Activated T-cell treated with anti-CD3 and anti-CD28 coated beads, Interleukin-2, amount 50 U/mL, for 72 hours (primary cell): ENCODE measurements at places on chromosomes 5 and 9.

- no peak for DNase-seq
These were observed 61.4 kb downstream of the LMX1B start for GRCh38 chr9:126675147-126675467.

DNA sequence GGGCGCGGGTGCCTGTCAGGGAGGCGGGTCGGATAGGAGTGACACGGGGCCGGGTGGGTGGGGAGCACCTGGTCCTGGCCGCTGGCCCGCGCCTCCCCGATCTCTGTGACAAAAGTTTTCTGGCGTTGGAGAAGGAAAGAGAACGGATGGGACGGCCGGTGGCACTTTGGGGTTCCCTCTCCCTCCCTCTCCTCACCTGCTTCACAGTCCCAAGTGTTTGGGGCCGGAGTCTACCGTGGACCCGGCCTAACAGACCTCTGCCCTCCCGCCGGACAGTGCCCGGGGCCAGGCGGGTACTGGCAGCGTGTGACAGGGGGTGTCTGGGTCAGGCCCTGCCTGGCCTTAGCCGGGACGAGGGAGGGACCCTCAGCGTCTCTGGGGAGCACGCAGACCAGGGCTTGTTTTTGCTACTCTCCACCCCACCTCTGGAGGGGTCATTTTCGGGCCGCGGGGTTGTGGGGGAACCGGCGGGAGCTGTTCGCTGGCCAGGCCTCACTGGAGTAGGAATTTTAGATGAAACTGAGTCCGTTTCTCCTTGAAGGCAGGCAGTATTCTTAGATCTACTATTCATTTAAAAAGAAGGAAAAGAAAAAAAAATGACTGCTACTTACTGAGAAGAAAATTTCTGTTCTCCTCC, 1.7 kb downstream of the PRDM6 start:
- DNase-seq = no peak

DNA sequence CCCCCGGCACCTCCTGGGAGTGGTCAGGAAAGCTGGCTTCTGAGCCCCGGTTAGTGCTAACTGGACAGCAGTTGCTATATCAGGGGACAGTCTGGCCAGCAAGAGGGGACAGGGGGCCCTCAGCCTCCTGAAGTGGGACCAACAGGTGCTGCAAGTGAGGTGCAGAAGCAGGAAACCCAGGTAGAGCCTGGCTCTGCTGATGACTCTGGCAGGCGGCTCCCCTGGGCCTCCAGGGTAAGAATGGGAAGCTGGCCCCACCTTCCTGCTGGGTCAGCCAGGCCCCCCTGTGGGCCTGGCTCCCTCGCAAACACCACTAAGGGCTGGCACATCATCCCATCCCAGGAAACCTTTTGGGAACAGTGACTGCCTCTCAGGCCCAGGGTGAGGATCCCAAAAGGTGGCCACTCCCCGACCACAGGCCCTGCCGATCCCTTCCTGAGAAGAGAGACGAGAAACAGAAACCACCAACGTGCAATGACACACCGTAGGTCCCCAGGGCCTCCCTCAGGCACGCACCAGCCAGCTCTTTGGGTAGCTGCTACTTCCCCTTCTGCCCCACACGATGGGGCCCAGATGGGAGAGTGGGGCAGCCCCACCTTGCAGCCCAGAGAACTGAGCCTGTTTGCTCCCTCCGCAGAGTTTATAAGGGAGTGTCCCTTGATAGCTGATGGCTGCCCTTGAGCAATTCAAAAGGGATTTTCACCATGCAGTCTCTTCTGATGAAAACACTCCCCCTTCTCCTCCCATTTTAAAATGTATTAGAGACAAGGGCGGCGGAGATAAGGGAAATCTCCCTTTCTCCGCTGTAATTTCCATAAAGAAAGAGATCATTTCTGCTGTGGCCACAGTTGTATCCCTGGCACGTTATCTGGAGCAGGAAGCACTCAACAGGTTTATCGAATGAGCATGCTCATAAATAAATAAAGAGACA, 76.8 kb downstream of the STK10 start:
- peak; percentile 93 for DNase-seq

DNA sequence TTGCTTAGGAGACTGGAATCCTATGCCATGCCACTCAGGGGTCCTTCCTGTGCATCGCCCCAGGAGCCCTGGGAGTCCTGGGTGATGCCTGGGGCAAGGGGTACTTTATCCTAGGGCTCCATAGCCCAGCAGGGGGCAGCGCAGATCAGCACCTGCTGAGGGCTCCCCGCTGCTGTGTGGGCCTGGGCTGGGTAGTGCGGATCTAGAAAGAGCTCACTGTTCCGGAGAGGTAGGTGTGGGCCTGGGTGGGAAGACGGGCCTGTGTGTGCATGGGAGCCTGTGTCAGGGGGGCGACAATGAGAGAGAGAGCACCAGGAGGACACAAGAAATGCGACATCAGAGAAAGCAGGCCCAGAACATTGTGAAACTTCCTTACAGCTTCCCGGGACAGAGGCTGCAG, 11.4 kb upstream of the DAB2IP start:
- peak; percentile 57 for DNase-seq

GRCh38 chr9:104808035-104808614, 44.2 kb downstream of the NIPSNAP3B start:
- DNase-seq = no peak

DNA sequence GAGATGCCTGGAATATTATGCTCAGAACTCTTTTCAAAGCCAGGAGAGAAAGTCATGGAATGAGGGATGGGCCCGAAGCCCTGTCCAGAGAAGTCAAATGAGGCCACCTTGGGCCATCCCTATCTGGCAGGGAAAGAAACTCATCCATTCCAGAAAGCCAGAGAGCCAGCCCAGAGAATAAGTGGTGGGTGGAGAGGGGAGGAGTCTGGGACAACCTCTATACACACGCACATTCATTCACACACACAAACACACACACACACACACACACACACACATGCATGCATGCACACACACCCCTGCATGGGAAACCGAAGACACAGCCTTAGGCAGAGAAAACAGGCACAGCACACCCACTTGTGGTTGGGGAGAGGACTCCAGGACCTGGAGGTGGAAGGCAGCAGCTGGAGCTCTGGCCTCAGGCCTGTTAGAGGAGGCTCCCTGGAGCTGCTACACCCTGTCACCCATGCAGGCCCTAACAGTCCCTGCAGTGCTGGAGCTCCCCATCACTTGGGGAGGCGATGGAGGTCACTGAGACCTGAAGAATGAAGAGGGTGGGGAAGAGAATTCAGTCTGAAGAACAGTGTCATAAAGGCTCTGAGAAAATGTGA, 38.0 kb downstream of the TGFBI start:
- DNase-seq = no peak

DNA sequence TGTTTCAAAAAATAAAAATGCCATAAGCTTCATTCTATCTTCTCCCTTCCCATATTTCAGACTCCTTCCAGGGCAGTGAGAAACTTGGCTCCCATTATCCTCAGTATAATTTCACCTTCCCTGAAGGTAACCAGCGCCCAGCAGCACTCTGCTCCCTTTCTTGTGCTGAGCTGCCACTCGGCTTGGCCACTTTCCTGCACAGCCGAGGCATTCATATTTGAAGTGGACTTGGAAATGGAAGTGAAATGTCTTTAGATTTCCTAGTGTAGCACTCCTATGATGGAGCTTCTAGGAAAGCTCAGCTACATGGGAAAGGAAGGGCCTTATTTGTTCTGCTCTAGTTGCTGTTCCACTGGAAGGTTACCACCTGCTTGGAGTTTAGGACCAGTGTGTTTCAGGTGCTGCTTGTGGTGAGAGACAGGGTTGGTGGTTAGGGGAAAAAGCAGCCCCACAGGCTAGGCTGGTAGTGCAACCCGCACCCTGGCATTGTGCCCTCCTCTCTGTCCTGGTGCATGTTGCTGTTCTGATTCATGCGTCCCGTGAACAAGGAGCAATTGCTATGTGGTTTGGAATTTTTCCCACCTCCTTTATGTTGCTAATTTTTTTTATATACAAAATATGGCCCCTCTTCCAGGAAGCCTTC, 53.8 kb downstream of the RAD23B start:
- no peak for DNase-seq

GRCh38 chr9:121261107-121261460, 6.9 kb upstream of the GSN start:
- DNase-seq = no peak

DNA sequence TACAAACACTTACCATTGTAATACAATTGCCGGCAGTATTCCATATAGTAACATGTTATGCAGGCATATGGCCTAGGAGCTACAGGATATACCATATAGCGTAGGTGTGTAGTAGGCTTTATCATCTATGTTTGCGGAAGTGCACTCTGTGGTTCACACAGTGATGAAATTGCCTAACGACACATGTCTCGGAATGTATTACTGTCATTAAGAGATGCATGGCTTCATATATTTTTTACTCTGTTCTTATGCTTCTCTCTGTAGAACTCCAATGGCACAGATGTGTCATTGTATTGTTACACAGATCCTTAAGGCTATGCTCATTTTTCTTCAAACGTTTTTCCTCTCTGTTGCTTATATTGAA, 19.2 kb upstream of the ANKRD18A start:
- no peak for DNase-seq

DNA sequence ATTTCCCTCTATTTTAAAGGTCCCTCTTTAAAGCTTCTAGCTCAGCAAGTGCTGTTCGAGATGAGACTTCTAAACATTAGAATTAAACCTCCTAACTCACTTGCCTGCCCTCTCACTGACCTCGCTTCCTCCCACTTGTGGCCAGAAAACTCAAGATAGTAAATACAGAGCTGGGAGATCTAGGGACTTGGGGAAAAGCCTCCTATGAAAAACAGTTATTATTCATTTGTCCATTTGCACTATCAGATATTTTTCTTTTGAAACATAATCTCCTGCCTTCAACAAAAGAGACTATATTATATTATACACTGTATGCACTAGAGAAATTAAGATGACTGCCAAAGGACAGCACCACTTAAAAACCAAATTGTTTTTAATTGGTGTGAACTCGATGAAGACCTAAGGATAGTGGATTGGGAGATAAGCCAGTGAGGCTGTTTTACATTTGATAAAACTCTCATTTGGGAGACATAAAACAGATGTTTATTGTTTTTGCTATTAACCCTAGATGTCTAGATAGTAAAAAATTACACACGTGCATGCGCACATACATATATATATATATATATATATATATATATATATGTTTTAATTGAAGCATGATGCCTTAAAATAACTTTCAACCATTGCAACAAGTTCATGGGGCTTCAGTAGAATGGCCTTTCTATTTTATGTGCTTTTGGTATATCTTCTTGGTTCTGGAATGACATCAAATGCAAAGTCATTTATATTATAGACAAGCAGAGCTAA, 229.4 kb downstream of the ADAMTSL1 start:
- no peak for DNase-seq

DNA sequence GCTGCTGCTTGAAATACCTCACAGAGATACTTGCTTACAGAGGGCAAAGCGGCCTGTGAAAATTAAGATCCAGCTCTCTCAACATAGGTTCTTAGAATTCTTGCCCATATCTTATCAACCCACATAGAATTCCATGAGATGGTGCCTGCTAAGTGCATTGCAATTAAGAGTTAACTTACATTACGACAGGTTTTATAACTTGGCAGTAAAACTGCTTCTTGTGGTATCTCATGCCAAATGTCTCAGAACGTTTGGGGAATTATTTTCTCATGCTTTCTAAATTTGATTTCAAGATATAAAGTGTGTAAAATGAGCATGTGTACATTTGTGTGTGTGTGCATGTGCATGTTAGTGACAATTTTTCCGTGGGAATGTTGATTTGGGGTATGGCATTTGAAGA, 261.2 kb downstream of the SAXO1 start:
- no peak for DNase-seq

GRCh38 chr9:129697656-129698253, 32.3 kb downstream of the PRRX2 start:
- DNase-seq = peak; percentile 56

- DNase-seq = no peak
These were observed 79.9 kb upstream of the IL7R start for GRCh38 chr5:35776757-35777156.

DNA sequence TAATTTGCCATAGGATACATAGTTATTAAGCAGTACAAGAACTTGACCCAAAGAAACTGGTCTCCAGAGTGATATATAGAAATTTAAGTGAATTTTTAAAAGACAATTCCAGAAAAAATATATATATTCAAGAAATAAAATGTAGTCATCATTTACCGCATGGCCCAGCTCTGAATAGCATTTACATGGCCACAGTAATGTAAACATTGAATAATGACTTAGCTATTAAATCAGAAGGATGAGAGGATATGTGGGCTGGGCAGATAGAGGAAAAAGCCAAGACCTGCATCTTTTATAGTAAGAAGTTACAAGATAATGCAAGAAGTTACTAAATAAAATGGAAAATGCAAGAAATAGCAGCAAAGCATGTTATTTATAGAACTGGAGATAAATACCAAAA, 405.2 kb upstream of the WWC1 start:
- DNase-seq = no peak

DNA sequence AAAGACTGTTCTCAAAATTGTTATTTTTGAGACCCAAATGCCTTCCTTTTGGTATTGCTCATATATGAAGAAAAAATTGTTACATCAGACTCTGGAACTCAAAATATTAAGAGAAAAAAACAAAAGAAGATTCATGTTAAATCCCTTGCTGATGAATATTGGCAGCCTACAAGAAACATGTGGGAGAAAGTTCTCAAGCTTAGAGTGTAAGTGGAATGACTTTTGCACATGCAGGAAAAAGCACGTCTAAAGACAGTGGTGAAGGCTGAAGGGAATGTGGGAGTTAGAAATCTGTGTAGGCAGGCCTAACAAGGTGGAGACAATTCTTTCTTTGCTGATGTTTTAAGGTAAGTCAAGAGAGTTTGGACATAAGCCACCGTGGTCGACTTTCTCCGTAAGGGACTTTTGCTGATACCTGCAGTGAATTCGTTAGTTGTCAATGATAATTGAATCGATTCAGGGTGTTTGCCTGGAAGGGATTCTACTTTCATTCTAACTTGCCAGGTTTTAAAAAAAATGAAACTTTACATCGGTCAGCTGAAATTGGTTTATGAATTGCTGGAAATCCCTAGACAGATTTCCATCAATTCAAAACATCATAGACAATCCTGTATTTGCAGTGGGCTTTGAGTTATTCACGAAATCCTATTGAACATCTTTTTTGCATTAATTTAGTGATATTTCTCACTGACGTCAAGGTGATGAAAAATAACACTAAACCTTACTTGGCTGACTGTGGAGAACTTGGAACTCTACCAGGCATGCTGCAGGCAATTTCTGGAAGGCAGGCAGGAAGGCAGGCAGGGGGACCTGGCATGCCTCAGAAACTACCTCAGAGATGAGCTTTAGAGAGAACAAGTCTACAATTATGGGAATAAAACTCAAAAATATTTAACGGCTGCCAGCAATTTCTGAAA, 359.1 kb upstream of the ADAMTSL1 start:
- no peak for DNase-seq

GRCh38 chr9:21709464-21710058, 92.9 kb upstream of the MTAP start:
- DNase-seq = peak; percentile 65
